Right cardiac atrium (tissue), 5 donors: ENCODE measurements at places on chromosomes 16 and 17.

DNA sequence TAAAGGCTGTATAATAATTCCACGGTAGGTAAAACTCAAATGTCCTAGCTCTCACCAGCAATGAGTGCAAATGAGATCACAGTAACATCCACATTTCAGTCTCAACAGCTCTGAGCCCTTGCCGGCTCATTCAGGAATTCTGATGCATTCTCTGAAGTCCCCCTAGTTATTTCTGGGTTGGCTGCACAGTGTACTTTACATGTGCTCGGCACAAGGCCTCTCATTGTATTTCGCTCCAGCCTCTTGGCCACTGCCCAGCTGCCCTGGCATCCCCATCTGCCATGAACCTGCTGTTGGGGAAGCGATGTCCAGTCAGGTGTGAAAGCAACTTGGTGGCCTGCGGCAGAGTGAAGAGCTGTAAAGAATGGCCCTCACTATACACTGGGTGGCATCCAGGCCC, 14.3 kb downstream of the PRCD start:
- peak; percentile 71 for DNase-seq

DNA sequence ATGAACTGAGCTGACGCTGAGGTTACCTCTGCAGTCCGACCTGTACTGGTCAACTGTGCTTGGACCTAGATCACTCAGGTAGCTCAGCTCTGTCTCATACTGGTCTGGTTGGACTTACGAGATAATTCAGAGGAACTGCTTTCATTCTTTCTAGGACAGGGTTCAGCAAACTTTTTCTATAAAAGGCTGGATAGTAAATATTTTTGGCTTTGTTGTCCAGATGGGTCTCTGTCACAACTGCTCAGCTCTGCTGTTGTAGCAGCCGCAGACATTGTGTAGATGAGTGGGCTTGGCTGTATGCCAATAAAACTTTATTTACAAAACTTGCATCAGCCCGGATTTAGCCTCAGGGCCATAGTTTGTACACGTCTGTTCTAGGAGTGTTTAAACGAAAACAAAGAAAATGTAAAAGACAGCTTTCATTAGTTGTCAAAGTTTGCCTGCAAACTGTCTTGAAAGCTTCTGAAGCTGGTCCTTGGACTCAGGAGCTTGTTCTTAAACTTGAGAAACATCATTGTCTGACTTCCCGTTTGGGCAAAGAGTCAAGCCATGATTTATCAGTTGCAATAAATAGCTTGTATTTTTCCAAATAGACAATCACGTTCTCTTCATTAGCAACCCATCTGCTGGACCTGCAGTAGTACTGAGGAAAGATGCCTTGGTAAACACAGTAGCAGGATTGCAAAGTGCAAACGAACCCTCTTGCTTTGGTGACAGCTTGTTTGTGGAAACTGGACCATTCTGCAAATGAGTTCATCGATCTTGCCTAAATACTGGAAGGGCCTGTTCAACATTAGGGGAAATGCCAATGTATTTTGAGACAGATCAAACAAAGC, 253.4 kb downstream of the SNX29 start:
- no peak for DNase-seq

DNA sequence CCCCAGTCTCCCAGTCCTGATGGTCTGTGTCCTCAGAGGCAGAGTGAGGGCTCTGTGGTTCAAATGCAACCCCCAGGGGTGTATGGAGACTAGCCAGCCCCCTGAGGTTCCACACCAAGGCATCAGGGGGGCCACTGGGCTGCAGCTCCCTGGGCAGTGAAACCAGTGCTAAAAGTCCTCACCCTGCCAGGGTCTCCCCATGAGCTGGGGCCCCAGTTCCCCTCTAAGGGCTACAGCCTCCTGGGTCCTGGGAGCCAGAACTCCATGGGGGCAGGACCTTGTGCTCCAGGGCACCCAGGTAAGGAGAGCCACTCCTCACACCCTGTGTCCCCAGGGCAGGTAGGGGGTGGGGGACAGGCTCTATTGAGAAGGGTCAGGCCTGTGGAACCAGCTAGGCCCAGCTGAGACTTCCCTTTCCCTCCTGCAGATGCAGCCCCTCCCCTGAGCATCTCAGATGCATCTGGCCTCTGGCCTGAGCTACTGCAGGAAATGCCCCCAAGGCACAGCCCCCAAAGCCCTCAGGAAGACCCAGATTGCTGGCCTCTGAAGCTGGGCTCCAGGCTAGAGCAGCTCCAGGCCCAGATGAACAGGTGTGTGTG, 6.4 kb upstream of the DCAF7 start:
- DNase-seq, result no peak

- DNase-seq, result no peak
These were observed 68.3 kb upstream of the BCAR1 start for GRCh38 chr16:75319513-75320411.

GRCh38 chr17:67038861-67039365, 5.4 kb upstream of the CACNG1 start:
- DNase-seq, result no peak

DNA sequence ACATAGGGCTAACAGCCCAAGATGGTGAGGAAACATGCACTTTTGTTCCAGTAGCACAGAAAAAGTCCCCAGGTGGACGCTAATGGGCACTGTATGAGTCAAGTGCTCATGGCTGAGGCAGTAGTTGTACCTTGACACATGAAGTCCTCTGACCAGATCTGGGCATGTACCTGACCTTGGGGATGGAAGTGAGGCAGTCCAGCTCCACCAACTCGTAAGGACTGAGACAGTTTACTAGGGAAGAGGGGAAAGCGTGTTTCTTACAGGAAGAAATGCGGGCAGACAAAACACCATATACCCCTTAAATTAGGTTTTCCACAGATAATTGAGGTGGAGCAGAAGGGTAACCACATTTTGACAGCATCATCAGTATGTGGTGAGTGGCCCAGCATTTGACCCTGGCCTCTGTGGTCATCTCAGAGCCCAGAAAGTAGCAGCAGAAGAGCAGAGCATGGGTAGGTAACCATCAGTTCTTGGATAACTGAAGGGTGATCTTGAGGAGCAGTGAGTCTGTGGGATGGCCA, 32.4 kb upstream of the METTL9 start:
- no peak for DNase-seq

DNA sequence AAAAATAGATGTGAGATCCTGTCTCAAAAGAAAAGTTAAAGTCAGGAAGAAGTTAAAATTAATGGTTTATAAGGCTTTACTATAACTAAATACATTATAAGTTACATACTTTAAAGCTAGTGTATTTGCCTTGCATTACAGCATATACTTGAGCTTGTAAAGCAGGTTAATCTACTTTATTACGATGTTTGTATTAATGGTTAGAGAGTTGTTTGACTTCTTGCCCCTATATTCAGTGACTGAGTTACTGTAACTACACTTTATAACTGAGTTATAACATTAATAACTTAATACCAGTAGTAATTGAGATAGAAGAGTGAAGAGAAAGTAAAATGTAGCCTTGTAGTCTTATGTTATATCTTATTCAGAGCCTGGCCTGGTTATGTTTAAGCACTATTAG, 22.9 kb downstream of the CLTC start:
- DNase-seq, result no peak

DNA sequence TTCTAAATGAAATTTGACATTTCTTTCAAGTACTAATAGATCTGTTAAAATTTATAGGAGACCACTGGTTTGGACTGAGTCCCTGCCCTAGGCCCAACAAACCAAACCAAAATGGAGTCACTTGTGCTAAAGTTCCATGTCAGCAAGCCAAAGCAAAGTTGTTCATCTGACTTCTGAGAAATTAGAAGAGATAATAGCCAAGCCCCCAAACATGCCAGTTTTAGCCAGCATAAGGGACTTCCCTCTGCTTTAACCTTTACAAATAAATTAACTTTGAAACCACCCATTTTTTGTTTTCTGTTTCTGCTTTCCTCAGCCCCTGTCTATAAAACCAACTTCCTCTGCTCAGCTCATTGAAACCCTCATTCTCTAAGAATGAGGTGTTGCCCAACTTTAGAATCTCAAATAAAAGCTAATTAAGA, 18.9 kb downstream of the CDR2 start:
- no peak for DNase-seq

- DNase-seq, result peak; percentile 63
These were observed 8.8 kb upstream of the ABCA8 start for GRCh38 chr17:68963958-68964357.

GRCh38 chr17:8703001-8703400, 41.6 kb downstream of the CCDC42 start:
- no peak for DNase-seq

DNA sequence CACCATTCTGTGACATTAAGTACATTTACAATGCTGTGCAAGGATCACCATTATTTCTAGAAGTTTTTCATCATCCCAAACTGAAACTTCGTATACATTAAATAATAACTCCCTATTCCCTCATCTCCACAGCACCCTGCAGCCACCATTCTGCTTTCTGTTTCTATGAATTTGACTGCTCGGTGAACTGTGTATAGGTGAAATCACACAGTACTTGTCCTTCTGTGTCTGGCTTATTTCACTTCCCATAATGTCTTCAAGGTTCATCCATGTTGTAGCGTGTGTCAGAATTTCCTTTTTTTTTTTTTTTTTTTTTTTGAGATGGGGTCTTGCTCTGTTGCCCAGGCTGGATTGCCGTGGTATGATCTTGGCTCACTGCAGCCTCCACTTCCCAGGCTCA, 20.4 kb downstream of the RAP1GAP2 start:
- no peak for DNase-seq

GRCh38 chr17:74130841-74131240, 72.6 kb upstream of the RPL38 start:
- DNase-seq, result no peak

GRCh38 chr16:52480237-52480636, 66.7 kb downstream of the TOX3 start:
- DNase-seq, result no peak

DNA sequence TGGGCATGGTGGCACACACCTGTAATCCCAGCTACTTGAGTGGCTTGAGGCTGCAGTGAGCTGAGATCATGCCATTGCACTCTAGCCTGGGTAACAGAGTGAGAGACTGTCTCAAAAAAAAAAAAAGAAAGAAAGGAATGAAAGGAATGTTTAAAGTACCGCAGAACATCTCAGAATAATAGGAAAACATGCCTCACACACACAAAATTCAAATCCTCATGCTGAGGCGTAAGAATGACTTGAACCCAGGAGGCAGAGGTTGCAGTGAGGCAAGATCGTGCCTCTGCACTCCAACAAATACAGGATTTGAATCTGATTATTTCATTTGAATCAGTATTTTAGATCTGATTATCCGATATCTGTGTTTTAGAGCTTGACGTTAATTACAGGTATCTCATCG, 21.3 kb upstream of the GAA start:
- no peak for DNase-seq

DNA sequence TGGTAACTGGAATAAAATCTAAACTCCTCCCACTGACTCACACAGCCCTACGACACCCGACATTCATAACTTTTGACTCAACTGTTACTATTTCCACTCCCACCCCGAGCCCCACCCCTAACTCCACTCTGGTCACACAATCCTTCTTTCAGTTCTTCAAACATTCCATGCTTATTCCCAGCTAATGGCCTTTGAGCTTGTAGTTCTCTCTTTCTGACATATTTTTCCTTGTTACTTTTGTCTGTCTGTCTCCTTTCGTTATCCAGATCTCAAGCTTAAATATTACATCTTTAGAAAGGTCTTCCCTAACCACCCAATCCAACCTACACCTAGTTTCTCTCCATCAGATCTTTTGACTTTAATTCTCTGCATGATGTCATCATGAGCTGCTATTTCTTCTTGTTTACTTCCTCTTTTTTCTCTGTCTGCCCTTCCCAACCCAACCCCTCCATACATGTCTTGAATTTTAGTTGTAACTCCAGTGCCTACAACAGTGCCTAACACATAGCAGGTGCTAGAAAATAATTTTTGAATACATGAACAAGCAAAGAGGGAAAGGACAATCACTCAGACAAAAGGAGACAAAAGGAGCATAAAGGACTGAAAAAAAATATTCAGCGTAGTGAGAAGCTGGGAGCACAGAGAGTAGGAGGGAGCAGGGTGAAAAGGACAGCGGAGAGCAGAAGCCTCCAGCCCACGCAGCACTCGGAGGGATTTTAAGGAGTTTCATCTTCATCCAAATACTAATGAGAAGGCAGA, 65.2 kb upstream of the SMIM36 start:
- peak; percentile 52 for DNase-seq

DNA sequence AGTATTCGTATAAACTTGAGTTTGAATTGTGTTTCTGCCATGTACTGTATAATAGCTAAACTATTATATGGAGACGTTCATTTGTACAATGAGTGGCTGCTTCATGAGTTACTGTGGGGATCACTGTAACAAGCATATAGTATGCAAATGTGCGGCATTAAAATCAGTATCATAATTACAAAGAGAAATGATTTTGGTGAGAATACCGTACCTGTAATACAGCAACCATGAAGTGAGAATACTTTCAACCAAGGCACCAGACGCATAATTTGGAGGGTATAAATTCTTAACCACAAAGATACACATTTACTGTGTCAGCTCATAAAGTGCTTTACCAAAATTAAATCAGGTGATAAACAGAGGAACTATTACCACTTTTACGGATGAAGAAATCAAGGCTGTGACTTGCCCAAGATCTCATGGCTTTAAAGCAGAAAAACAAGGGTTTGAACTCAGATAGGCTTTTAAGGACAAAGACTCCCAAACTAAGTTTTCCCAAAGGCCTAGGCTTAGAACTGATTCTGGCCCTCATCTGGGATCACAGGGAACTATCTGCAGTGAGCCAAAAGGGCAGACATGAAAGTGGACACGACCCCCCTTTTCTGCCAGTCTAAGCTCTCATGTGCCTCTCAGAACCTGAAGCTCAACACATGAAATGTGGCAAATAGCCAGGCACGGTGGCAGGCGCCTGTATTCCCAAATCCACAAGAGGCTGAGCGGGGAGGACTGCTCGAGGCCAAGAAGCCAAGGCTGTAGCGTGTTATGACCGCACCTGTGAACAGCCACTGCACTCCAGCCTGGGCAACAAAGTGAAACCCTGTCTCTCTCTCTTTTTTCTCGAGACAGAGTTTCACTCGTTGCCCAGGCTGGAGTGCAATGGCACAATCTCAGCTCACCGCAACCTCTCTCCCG, 6.4 kb downstream of the RPS15A start:
- no peak for DNase-seq

- DNase-seq, result peak; percentile 93
These were observed 14.0 kb downstream of the CCR7 start for GRCh38 chr17:40551091-40551878.

DNA sequence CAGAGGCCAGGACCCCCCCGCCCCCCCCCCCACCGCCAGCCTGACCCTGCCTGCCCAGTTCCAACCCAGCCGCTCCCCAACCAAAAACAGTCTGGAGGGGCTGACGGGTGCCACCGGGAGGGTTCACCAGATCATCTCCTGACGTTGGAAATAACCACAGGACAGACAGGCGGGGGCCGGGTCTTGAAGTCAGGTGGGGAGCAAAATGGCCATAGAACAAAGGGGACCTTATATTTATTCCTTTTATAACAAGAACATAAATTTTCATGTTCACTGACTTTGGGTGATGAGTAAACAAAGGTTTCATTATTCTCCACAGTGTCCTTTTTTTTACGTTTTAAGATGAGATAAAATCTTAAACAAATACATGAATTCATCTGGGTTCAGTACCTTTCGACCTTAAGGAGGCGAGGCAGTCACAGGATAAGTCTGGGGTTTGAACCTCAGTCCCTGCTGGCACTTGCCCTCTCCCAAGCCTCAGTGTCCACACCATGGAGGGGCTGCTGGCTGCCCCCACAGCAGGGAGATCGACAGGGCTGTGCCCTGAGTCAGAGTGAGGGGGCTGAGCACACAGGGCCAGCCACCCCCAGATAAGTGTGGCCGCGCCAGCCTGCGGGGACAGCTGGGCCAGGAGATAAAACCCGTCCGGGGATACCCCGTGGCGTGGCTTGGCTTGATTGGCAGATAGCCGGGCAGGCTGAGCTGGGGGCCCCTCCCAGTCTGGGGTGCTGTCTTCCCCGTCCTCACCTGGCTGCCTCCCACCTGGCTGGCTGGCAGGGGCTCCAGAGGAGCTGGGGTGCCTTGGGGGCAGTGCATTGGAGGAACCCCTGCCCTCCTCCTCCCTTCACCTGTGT, 15.0 kb downstream of the SLC7A5 start:
- no peak for DNase-seq
